Hematopoietic multipotent progenitor cell treated with erythropoietin and hydrocortisone succinate and interleukin-3 and kit ligand, for 8 days (in vitro differentiated cells): ENCODE measurements at places on chromosomes 5 and 9.

DNA sequence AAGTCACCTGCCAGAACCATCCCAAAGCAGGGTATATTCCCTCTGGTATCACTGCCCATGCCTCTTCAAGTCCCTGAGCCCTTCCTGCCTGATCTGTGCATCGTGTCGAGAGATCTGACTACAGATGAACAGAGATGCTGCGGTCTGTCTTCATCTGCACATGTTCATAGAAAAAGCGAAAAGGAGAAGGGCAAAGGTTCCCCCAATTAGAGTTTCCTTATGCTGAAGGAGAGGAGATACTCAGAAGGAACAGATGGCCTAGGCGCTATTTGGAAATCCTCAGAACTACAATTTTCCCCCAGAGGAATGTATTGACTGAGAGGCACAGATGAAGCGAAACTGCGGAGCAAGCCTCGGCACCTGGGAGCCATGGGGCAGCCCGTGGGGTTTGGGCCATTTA, 170.9 kb downstream of the SEC61B start:
- DNase-seq, result no peak

DNA sequence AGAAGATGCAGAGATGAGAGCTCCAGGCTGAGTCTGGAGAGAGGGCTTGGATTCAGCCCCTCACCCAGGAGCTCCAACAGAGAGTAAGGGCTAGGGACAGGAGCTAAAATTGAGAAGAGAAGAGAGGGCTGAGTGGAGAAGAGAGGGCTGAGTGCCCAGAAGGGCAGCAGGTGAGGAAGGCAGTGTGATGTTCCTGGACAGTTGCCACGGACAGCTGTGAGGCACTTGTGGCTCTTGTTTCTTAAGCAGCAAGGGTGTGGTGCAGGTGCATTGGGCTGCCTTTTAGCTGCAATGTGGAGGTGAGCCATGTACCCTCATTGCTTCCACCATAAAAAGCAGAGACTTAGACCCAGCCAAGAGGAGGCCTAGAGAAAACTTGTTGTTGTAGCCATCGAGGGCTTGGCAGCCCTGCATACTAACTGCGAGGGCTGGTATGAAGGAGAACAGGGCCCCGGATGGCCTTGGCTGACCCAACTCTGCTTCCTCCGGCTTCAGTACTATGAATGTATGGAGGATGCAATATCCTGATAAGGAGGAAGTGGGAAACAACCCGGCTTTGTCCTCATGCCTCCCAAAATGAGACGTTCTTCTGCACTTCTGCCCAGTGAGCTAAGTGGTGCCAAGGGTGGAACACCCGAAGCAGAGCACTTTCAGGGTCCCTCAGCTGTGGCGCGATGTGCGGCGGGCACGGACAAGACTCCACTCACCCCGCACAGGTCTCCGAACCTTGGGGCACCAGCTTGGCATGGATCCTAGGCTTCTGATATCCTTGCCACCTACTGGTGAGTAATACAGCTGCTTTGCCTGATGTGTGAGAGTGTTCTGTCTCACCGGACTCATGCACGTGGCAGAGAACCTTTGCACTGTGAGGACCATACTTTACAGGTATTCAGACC, 65.2 kb downstream of the LRRC70 start:
- DNase-seq, result no peak

DNA sequence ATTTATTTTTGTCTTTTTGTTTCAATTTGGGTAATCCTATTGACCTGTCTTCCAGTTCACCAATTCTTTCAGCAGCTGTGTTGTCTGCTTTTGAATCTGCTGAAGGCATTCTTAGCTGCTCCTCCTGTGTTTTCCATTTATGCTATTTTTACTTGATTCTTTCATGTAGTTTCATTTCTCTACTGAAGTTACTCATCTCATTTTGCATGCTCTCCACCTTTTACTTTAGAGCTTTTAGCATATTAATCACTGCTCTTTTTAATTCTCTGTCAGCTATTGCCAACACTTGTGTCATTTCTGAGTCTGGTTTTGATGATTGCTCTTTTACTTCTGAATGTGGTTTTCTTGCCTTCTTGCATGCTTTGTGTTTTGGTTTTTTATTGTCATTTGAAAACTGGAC, 496.0 kb upstream of the CLINT1 start:
- no peak for DNase-seq

DNA sequence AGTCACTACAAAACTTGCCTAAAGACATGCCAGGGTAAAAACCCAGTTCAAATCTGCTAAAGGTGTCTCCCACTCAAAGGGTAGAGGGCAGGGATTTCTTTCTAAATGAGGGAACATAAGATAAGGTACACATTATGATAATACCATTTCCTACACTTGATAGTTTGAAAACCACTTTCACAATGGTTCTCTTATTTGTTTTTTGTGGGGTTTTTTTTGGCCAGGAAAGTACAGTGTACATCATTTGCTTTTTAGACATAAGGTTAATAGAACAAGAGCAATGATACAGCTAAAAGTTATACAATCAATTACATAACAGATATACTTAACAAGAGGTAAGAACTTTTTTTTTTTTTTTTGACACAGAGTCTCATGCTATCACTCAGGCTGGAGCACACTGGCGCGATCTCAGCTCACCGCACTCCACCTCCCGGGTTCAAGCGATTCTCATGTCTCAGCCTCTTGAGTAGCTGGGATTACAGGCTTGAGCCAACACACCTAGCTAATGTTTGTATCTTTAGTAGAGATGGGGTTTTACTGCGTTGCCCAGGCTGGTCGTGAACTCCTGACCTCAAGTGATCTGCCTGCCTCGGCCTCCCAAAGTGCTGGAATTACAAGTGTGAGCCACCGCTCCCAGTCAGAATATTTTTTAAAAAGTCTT, 48.8 kb upstream of the GLRX start:
- DNase-seq, result no peak

DNA sequence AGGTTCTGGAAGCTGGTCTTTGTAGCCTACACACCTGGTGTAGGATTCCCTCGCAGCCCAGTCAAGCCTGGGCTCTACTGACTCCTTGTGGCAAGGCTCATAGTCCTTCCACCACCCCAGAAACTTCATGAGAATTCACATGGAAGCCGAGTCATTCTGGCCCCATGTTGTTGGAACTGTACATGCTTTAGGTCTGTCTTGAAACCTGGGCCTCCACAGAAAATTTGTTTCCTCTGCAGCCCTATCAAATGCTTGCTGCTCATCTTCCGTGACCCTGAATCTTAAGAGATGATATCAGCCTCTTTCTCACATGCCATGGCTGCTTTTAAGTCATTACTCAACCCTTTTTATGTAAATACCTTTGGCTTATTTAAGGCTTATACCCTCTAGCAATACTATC, 113.4 kb upstream of the GRHPR start:
- peak; percentile 35 for DNase-seq

DNA sequence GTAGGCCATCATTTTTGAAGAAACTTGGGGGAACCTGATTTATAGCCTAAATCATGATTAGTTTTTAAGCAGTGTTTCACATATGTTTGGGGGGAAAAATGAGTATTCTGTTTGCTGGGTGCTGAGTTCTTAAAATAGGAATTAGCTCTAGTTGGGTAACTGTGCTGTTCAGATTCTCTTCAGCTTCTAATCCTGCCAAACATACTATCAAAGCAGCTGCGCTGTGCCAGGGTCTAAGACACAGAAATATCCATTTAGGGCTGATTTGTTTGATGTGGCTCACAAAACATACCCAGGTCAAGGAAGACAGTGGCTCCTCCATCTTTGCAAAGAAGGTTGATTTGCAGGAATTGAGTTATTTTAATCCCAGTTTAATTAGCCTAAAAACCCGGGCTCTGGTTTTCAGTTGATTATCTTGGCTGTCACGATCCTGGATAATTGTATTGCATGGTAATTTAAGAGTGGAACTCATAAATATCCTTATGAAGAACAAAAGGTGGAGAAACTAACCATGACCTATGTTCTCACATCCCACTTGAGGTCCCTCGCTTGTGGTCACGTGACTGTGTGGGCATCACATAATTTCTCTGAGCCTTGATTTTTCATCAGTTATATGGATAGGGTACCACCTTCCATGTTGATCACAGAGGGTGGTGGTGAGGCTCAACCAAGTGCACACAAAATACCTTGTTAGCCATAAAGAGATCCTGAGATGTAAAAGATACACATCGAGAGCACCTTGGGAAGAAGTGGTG, 18.7 kb downstream of the CYFIP2 start:
- no peak for DNase-seq

- no peak for DNase-seq
Measured at GRCh38 chr5:89299998-89300397, 417.0 kb upstream of the MEF2C start.

DNA sequence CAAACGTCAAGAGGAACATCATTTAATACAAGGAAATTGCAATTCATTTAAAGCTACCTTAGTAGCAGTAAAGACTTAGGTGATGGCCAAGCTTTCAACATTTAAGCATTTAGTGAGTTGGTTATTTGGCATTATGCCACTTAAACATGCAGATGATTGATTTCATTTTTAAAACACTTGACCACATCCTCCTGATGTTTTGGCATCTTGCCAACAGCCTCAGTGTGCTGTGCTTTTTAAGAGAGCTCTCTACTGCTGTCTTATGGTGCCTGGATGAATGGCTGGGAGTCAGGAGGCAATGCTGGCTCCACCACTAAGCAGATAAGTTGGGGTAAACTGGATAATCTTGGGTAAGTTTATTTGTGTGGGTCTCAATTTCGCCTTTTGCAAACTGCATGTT, 364.5 kb downstream of the MAN2A1 start:
- DNase-seq, result peak; percentile 86

DNA sequence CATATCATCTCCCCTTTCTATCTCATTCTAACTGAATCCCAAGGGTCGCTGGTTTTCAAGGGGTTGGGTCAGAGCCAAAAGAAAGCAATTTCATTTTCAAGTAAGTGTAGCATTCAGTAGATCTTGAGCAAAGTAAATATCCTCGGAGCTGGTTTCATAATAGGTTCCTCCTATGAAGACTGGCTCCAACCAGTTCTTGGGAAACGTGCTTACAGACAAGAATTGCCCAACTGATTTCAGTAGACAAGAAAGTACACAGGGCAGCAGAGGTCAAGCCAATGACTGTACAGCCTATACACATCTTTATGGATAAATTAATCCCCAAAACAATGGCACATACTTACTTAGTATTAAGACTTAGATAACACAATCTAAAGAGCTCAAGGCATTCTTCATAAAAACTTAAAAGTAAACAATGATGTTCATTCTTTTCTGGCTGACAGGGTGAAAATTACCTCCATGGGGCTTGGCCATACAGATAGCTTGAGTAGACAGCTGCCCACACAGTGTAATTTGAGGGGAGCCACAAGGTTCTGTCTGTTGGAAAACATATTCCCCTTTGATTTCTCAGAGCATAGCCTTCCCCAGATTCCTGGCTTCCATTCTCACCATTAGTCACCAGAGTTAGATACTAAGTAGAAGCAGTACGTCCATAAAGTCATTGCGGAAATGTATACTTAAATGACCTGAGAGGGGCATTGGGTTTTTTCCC, 163.9 kb downstream of the ARRDC3 start:
- DNase-seq, result no peak

GRCh38 chr5:36739751-36740221, 133.4 kb downstream of the SLC1A3 start:
- peak; percentile 98 for DNase-seq

DNA sequence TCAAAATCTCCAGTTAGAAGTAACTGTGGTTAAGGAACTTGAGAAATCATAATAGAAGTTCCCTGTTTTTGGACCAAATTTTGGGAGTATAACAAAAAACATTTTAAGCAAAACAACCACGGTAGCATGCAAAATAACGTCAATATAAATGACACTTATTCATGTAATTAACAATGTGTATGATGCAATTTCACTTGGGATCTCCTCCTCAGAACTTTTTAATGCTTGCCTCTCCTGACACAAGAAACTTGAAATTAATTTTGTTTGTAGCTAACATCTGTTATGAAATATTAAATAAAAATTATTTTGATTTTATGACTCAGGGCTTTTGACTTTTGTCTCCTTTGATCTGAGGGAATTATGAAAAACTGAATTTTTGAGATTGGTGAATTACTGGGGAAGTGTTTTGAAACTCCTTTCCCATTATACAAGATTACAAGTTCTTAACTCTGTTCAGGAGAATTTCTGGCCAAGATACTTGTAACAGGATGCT, 149.7 kb downstream of the ATP10B start:
- DNase-seq, result no peak

- DNase-seq, result peak; percentile 10
Measured at GRCh38 chr9:132006677-132007370, 72.8 kb downstream of the MED27 start.

GRCh38 chr9:115978659-115979096, 174.9 kb upstream of the PAPPA start:
- no peak for DNase-seq

GRCh38 chr9:92138157-92138959, 23.1 kb upstream of the SPTLC1 start:
- peak; percentile 58 for DNase-seq

DNA sequence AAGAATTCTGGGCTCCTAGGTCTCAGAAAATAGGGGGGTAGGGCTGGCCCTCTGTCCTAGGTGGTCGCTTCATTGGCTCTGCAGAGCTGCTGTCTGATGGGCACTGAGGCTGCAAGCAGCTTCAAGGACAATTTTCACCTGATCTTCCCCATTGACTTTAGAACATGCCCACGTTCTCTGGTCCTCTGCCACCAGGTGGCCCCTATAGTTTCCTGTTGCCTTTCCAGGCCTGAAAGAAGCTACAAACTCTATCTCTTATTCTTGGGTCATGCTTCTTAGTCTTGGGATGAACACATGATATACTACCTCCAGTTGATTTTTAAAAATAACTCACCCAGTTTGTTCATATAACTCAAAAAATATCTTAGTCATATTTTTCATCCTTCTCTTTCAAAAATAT, 26.3 kb downstream of the SPZ1 start:
- peak; percentile 48 for DNase-seq

DNA sequence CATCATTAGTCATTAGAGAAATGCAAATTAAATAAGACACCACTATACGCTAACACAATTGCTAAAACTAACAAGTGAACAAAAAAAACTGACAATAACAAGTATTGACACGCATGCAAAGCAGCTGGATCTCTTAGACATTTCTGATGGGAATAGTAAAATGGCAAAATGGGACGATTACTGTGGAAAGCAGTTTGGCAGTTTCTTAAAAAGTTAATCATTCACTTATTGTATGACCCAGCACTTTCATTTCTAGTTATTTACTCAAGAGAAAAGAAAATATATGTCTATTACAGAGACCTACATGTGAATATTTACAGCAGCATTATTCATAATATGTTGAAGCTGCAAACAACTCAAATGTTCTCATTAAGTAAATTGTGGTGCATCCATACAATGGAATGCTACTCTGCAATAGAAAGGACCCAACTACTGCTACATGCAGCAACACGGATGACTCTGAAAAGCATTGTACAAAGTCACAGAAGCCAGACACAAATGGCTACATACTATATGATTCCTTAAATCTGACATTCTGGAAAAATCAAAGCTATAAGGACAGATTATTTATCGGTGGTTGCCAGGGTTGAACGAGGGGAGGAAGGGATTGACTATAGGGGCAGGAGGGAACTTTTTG, 96.8 kb upstream of the ITGA2 start:
- no peak for DNase-seq
